Hematopoietic multipotent progenitor cell treated with erythropoietin and hydrocortisone succinate and interleukin-3 and kit ligand, for 15 days (in vitro differentiated cells): ENCODE measurements at places on chromosomes 3 and 15.

GRCh38 chr3:98887684-98888083 lies 13.8 kb downstream of the DCBLD2 start:
- no peak for DNase-seq

- no peak for DNase-seq
Measured at GRCh38 chr15:23854203-23854911, 167.3 kb upstream of the NDN start.

DNA sequence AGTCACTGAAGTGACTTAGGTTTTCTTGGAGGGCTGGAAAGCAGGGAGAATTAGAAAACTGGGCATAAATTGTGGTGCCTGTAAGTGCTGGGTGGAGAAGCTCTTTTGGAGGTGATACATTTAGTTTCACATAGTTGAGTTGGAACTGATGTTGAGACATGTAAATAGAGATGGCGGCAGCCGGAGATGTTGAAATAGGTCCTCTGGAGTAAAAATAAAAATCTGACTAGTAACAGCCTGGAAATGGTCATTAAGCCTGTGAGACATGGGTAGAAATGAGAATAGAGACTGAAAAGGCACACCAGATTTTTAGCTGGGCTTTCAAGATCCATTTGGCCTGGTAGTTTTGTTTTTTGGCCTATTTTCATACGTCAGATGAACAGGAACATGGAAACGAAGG lies 2.9 kb upstream of the NIT2 start:
- DNase-seq, result no peak

DNA sequence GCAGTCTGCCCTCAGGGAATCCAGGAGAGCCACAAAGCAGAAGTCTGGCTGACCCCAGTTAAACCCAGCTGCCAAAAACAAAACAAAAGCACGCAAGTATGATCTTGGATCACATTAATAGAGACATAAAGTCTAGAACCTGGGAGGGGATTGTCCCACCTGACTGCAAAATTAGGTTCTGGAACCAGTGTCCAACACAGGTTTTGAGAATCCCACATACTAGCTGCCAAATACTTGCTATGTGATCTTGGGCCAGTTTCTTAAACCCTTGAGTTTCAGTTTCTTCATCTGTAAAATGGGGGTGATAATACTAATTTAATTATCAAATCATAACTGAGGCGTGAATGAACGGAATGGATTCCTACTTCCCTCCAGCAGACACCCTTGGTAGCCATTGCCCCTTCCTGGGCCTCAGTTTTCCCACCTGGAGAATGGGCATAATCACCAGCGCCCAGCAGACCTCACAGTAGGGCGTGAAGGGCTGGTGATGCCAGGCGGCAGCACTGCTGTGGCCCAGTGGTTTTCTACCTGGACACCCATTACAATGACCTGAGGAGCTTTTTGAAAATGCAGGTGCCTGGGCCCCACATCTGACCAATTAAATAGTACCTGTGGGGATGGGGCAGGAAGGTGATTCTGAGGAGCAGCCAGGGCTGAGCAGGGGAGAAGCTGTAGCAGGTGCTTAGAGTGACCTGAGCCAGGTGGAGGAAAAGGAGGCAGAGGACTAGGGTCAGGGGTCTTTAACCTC lies 32.2 kb downstream of the GRIP2 start:
- DNase-seq, result no peak

DNA sequence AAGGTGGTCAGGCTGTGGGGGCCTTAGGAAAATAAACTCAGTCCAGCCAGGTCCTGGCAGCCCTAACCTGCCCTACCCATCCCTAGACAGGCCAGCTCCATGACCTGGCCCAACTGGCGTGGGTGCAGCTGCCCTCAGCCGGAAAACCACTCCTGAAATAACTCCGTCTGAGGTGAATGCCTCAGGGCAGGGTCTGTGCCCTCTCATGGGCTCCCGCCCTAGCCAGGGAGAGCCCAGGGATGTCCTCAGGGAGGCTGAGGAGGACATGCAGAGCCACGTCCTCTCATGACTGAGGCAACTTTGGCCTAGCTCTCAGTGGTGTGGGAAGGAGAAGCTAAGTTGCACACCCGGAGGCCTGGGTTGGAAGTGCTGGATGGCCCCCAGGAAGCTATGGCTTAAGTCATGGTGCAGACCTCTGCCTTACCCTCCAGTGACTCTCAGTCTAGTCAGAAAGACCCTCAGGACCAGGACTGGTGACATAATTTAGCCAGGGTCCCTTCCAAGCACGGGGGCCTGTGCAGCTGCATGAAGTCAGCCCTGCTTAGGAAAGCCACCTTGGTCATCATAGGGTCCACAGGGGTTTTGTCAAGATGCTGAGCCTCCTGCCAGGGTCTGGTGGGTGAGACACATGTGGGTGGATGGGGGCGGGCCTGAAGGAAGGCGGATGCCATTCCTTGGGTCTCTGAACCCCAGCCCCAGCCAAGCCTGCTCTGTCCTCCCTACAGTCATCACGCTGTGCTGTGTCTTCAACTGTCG lies 7.4 kb downstream of the TMIE start:
- DNase-seq, result no peak

GRCh38 chr3:25826510-25826909 lies 36.6 kb downstream of the OXSM start:
- DNase-seq, result no peak
